ENCODE measurements at places on chromosomes 7 and 10.

GRCh38 chr7:121570365-121570764 is 174.3 kb upstream of the FAM3C start:
- DNase-seq: no peak

DNA sequence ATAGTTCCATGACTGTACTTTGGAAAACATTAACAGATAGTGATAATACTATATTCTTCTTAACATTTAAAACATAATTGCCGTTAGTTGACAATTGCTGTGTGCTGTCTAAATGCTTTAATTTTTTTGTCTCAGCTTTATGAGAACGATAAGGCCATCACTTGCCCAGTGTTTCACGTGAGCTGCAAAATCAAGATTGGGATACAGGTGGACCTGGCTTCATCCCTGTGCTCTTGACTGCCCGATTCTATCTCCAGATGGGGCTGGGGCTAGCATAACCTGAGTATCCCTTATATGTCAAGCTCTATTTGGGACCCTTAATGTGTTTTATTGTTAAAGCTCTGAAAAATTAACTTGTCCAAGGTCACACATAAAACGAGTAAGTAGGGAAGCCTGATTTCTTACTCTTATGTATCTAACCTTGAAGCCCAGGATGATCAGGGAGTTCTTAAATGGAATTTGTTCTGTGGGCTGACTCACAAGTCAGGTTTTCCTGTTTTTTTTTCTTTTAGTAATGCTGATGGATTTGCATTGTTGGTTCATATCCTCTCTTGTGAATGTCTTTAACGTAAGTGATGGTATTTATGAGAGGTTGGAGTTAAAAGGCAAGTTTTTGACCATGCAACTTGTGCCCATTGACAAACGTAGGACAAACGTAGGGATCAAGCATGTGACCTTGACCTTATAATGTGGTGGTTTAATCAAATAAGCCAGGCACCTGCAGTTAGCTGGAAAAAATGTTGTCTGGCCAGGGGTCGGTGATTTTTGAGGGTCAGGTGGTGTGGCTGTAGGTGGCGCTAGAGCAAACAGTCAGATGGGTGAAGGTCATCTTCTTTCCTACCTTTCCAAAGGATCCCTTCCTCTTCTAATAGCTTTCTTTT is 3.6 kb downstream of the PRKAR2B start:
- no peak for DNase-seq

GRCh38 chr7:157037635-157038034 is 27.2 kb upstream of the MNX1 start:
- DNase-seq: no peak

GRCh38 chr10:86055928-86056327 is 310.7 kb downstream of the GRID1 start:
- DNase-seq: no peak

DNA sequence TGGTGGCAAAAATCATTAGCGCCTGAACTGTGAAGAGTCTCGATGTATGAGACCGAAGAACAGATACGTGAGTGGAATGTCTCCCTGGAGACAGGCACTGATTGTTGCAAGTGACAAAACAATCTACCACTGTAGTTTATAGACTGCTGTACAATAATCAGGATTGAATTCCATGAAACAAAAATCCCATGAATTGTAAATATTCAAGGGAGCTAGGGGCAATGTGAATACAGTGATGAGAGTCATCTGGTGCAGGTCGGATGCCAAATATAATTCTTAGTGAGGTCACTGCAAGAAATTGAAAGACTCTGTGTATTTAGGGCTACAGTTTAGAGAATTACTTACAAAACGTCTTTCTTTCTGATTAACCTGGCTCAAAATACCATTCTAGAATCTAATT is 594.4 kb upstream of the VSTM2A start:
- DNase-seq: no peak

DNA sequence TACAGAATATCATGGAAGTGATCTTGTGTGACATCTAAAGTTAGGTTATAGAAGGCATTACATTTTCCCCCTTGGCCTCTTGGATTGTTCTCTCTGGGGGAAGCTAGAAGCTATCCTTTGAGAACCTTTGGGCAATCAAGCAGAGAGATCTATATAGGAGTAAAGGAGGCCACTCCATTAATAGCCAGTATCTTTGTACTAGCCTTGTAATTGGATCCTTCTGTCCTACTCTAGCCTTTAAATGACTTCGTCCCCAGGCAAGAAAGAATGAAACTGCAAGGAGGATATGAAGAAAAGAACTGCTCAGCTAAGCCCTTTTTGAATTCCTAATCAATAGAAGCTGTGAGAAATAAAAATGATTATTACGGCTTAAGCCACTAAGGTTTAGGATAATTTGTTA is 230.9 kb downstream of the AGMO start:
- no peak for DNase-seq

- no peak for DNase-seq
Observed at GRCh38 chr10:3514691-3515090, 270.3 kb downstream of the KLF6 start.

GRCh38 chr10:14588084-14588937 is 186.4 kb downstream of the FAM107B start:
- DNase-seq: peak; percentile 56

GRCh38 chr7:23531050-23531793 is 559 bp downstream of the TRA2A start:
- peak; percentile 34 for DNase-seq

- DNase-seq: no peak
Observed at GRCh38 chr10:74238031-74238431, 87.0 kb downstream of the ADK start.

GRCh38 chr7:77262316-77262715 is 62.7 kb upstream of the FGL2 start:
- no peak for DNase-seq

Data from mucosa of gallbladder (tissue), 1 donor.